CD4-positive, alpha-beta T cell (primary cell): ENCODE measurements at places on chromosomes 11 and 22. TPM values are rescaled to one million over a fixed set of nuclear protein-coding genes. Genes with fewer than 3 reads are reported as not detected.

DNA sequence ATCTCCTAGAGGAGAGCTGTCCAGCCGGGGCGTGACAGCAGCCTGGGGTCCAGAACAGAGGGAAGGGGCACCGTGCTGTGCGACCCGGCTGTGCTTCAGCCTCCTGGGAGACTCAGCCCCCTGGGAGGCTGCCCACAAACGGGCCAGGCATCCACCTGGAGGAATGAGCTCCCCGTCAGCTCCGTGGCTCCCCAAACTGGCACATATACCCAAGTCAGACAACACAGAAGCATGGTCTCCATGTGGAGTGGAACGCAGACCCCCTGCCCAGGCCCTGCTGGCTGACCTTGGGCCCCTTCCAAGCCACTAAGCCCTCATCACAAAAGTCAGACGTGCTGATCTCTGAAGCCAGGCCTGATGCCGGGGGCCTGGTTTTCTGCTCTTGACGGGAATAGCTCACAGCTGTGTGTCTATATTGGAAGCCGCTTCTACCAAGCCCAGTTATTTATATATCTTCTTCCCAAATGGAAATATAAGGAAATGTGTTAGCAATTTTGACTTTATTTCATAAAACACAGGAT, 91.7 kb downstream of the BRD1 start:
- H3K4me1 ChIP-seq, result peaks cover 7% of the 10 kb centered on the region
- H3K27ac ChIP-seq, result no peak overlapping the region
- peaks cover 17% of the 10 kb centered on the region for H3K27me3 ChIP-seq
- H3K4me3 ChIP-seq, result no peak overlapping the region
- DNase-seq, result no peak

GRCh38 chr11:87284306-87284705, 246.6 kb downstream of the TMEM135 start:
- DNase-seq, result no peak
- no peaks in the 10 kb centered on the region for H3K36me3 ChIP-seq
- H3K27ac ChIP-seq, result no peak overlapping the region
- H3K27me3 ChIP-seq, result no peaks in the 10 kb centered on the region
- H3K4me3 ChIP-seq, result no peak overlapping the region
- no peaks in the 10 kb centered on the region for H3K4me1 ChIP-seq

- H3K27me3 ChIP-seq, result no peaks in the 10 kb centered on the region
- no peaks in the 10 kb centered on the region for H3K36me3 ChIP-seq
- no peaks in the 10 kb centered on the region for H3K4me1 ChIP-seq
- DNase-seq, result no peak
- H3K4me3 ChIP-seq, result no peak overlapping the region
- H3K27ac ChIP-seq, result no peak overlapping the region
Measured at GRCh38 chr11:65699306-65699705, 12.7 kb upstream of the KAT5 start.

- H3K27me3 ChIP-seq, result no peaks in the 10 kb centered on the region
- H3K36me3 ChIP-seq, result peaks cover 15% of the 10 kb centered on the region
- H3K4me3 ChIP-seq, result no peak overlapping the region
Measured at GRCh38 chr22:31230871-31231621, 18.9 kb downstream of the LIMK2 start.

The TMEM121B gene
- 0.05 TPM for total RNA-seq
